PC-9 (cell line): ENCODE measurements at places on chromosomes 3 and 15.
A peak's percentile ranks its signal among the peaks of the same experiment; 100 is the strongest.

DNA sequence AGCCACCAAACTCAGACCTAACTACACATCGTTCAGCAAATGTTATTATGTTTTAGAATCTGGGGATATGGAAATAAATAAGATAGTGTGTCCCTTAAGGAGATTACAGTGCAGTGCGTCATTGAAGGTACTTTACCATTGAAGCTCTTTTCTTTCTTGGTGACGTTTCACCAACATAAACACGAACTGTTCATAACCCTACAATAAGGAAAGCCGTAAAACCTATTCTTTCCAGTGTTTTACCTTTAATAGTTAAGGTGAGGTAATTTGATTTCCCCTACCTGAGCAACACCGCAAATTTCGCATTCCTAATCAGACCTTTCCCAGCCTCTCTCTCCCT, 826 bp downstream of the CCDC66 start:
- DNase-seq, result no peak

DNA sequence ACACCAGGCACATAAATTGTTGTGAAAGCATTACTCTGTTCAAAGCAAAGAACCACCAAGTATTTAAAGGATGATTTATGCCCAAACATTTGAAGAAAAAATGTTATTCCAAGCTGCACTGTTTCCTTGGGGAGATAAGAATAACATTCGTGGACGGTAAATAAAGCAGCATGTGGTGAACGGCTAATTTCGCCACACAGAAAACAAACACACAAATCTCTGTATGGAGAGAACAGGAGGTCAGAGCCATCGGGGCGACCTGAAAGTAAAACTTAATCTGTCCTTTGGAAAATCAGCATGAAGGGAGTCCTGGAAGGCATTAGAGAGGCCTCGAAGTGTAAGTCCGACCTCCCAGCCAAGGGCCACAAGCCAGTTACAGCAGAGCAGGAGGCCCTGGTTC, 27.1 kb upstream of the GABRG3 start:
- DNase-seq, result no peak

GRCh38 chr15:55715355-55716076, 27.4 kb downstream of the PRTG start:
- no peak for DNase-seq

- DNase-seq, result no peak
Measured at GRCh38 chr15:51161491-51162220, 67.0 kb upstream of the TNFAIP8L3 start.

DNA sequence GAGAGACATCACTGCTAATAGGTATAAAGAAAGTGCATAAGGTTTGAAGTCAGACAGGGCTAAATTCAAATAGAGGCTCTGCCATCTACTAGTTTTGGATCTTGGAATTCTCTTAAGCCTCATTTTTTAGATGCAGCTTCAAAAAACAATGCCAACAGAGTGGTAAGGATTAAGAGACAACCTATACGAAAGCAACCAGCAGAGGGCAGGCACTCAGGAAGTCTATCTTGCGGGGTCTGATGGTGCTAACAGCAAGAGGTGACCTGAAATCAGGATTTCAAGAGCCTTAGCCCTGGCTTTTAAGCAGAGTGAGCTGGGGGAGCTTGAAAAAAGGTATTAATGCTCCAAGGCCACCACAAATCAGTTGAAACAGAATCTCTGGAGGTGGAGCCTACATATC, 40.7 kb downstream of the LDHAL6B start:
- DNase-seq, result peak; percentile 48

- DNase-seq, result no peak
Measured at GRCh38 chr3:127014536-127015281, 31.8 kb downstream of the PLXNA1 start.

GRCh38 chr3:29319262-29319661, 38.4 kb downstream of the RBMS3 start:
- DNase-seq, result no peak
